ENCODE measurements at places on chromosomes 7 and 10.

- peak; percentile 71 for DNase-seq
Measured at GRCh38 chr10:101467286-101467770, 113.4 kb downstream of the BTRC start.

DNA sequence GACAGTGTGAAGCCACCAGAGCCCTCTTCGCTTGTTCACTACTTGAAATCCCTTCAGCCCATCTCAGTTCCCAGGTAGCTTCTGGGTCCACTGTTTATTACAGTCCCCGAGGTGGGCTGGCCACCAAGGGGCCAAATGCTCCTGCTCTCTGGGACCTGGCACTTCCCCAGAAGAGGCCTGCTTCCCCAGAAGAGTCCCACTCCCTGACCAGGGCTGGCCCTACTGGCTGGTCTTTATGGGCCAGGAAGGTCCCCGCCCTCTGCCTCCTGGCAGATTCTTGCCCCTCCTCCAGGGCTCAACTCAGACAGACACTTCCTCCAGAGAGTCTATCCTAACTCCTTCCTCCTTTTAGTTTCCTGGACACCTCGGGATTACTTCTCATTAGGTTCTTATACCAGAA lies 70.7 kb upstream of the LRRC18 start:
- no peak for DNase-seq

DNA sequence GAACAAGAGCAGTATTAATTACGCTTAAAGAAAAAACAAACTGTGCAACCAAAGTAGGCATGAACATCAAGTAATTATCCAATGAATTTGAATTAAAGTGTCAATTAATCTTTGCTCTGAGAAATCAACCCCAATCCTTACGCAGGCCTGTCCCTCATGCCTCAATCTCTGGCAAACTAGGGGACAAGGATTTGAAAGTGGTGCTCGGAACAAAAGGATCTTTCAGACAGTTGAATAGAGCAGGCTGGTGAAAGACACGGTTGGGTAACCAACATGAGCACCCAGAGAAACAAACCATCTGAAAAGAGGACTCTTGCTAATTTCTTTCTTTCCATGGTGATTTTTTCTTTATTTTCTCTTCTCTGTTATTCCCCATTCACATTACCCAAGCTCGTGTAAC lies 203.5 kb upstream of the PHF14 start:
- DNase-seq, result no peak

DNA sequence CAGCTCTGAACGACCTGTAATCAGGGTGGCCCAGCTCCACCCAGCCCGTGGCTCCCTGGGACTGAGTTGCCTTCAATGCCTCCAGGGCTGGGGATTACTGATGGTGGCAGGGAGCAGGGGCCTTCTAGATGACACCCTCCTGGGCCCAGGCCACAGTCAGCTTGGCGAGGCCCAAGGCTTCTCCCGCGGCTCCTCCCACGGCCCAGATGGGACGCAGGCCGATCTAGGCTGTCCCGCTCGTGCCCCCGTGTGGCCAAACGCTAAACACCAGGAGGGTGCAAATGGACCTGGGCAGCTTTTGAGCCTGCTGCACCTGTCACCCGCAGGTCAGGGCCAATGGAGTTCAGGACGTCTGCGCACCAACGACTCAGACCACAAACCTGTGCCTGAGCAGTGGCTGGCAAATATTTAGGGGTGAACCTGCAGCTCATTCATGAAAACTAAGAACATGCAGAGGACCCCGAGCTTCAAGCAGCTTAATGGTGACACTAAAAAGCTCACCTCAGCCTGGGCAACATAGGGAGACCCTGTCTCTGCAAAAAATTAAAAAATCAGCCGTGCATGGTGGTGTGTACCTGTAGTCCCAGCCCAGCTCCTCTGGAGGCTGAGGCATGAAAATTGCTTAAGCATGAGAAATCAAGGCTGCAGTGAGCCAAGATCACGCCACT lies 43.2 kb downstream of the ASB13 start:
- DNase-seq, result peak; percentile 73

DNA sequence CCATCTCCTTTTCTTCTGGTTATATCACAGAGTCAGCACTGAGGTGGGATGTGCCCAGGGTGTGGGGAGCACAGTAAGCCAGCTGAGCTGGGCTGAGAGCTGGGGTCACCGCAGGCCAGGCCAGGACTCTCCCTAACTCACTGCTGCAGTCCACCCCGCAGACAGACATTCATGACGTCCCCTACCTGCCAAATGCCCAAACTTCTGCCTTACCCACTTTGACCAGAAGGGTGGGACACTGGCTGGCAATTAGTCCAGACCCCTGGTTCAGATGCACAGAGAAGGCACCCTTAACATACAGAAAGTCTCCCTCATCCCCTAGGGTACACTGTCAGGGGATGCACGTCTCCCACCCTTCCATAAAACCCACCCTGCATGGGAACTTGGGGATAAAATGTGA lies 2.1 kb downstream of the DRGX start:
- DNase-seq, result no peak
